ENCODE measurements at places on chromosomes 16 and 17.
A peak's percentile ranks its signal among the peaks of the same experiment; 100 is the strongest.

- DNase-seq = no peak
Observed at GRCh38 chr16:78996790-78997189, 603.7 kb downstream of the MAF start.

GRCh38 chr17:70881093-70881492, 711.8 kb downstream of the KCNJ2 start:
- no peak for DNase-seq

DNA sequence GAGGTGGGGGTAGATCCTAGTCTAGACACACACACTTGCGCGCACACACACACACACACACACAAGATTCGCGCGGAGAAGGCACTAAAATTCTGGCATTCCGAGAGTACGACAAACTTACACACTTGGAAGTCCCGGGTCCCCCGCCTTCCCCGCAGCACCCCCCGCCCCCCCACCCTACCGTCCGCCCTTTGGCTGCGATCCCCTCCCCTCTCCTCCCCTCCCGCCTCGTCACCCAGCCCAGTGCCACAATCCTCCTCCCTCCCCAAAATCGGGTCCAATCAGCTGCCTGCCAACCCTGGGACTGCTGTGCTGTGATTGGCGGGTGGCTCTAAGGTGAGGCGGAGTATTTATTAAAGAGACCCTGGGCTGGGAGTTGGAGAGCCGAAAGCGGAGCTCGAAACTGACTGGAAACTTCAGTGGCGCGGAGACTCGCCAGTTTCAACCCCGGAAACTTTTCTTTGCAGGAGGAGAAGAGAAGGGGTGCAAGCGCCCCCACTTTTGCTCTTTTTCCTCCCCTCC, at the start of gene SOX9:
Gene SOX9, plus strand, starts transcription at position 379 of the 522 bp plus-strand sequence. CDS start 372 bp downstream, outside the sequence.
- peak; percentile 82 for DNase-seq

- DNase-seq = no peak
Observed at GRCh38 chr16:62863139-62863538, 826.9 kb upstream of the CDH8 start.

GRCh38 chr17:49406421-49407061, 8.1 kb downstream of the PHB1 start:
- DNase-seq = no peak

GRCh38 chr16:27947696-27948095, 115.8 kb downstream of the GSG1L start:
- no peak for DNase-seq

- DNase-seq = no peak
Observed at GRCh38 chr16:79677799-79678530, 77.4 kb upstream of the MAF start.
